ENCODE measurements at places on chromosomes 3 and 15.

GRCh38 chr3:44396200-44397171 is 57.9 kb downstream of the TCAIM start:
- DNase-seq, result no peak

DNA sequence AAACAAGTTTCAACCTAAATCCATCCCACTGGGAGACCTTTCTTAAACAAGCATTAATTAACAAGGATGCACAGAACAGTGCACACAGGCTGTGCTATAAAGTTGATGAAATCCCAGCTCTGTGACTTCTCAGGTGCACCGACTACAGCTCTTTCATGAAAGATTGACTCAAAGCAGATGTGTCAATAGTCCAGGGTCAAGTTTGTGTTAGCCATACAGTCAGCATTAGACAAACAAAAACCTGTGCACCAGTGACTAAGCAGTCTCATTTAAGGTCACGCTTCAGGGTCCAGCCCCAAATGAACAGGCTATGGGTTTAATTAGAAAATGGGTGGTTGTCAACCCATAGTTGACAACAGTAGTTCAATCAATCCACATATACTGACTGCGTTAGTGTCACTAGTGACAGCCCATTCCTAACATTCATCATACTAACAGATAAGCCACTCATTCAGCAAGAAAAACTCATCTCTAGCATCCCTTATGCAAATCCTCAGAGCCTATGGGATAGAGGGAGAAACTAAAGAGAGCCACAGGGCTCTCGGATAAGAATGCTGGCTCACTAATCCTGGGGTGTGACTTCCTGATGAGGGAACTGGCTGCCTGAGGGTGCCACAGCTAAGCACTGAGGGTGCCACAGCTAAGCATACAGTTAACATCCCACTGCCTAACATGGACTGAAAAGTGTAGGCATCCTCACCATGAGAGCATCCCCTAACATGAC is 84.1 kb downstream of the WNT5A start:
- DNase-seq, result no peak

DNA sequence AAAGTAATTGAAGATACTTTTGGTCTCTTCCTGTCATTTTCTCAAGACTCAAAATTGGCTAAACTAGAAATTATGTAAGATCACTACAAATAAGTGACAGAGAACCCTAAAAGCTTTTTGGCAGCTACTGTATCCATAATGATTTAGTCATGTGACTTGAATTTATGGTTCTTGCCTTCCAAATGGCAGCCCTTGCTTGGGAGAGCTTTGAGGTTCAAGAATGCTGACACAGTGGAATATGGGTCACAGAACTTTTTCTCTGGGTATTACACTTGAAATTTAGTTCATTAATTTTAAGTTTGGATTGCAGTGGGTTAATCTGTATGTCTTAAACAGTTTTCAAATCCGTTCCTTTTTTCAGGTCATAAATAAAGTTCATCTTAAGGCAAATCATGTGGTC is 14.0 kb downstream of the LMLN start:
- no peak for DNase-seq

- no peak for DNase-seq
These were observed 124.0 kb downstream of the NTRK3 start for GRCh38 chr15:88132499-88132898.

- no peak for DNase-seq
These were observed 408.6 kb downstream of the PDCD6IP start for GRCh38 chr3:34207002-34207401.
